ENCODE measurements at places on chromosomes 3 and 15. TPM values are rescaled to one million over a fixed set of nuclear protein-coding genes. Genes with fewer than 3 reads are reported as not detected.

GRCh38 chr3:149009732-149010131, 18.4 kb downstream of the GYG1 start:
- no peak for DNase-seq

- DNase-seq = no peak
Measured at GRCh38 chr15:101451846-101452245, 37.7 kb downstream of the PCSK6 start.

DNA sequence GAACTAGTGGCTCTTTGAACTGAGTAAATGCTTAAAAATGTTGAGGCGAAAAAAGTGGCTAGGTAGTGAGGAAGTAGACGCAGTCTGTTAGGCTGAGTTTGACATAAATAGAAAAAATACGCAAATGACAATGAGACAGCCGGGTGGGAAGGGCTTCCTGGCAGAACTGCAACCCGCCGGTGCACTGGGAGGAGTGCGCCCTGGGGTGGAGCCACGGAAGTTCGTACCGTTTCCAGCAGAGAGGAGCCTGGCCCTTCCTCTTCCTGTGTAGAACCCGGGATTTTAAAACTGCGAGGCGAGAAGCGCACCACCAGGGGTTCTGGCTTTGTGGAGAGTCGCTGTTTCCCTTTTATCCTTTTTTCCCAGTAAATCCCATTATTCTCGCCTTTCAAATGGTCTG, 602.6 kb downstream of the PYDC2 start:
- DNase-seq = no peak

DNA sequence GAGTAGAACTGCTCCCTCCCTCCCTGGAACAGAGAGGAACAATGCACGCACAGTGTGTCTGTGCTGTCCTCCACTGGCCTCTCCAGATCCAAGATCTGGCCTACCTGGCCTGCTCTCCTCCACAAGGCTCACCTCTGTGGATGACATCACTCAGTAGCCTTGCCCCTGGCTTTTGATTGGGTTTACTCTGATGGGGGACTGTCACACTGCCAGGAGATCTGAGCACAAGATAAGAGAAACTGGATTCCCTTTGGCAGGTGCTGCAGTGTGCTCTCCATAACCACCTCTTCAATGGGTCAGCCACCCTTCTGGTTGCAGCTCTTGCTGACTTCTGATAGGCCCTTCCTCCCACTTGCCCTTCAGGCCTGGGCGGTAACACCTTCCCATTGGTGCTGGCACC, 22.6 kb upstream of the ANO10 start:
- no peak for DNase-seq

DNA sequence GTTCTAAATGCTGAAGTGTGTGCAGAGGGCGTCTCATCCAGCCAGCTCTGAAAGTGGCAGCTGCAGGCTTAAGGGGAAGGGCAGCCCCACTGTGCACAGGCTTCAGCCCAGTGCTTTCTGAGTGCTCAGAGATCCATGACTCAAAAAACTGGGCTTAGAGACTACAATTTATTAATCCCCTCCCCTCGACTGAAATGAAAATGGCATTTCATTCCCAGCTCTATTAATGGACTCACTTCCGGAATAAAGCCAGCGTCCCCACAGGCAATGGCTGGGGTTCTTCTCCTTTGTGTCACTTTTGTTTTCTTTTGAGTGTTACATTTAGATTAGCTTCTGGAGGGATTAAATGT, 55.5 kb upstream of the PLXNA1 start:
- no peak for DNase-seq

GRCh38 chr3:152459118-152459515, 190.4 kb downstream of the MBNL1 start:
- no peak for DNase-seq

DNA sequence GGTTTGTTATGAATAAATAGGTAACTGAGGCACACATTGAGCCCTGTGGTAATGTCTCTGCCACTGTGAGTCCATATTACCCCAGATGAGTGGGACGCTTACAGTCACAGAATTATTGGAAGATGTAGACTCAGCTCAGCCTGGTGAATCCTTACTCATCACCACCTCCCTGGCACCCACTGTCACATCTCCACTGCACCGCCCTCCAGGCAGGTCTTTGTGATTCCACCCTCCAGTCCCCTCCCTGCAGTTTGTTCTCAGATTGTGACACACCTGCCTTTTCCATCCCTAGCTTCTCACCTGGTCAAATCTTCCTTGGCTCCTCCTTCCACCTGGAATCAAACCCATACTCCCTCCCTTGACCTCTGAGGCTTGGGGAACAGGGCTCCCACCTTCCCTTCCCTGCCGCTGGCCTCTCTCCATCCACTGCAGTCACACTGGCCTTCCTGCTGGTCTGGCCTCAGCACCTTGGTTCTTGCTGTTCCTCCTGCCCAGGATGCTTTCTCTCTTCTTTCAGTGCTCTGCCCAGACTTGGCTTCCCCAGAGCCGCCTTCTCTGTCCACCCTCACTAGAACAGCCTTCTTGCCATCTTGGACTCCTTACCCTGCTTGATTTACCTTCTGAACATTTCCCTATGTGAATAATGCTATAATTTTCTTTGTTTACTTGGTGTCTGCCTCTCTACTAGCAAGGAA, 9.4 kb downstream of the SLC6A20 start:
- no peak for DNase-seq

- no peak for DNase-seq
Measured at GRCh38 chr3:62723166-62723913, 151.9 kb downstream of the CADPS start.

GRCh38 chr3:27293939-27294338, 75.2 kb downstream of the NEK10 start:
- DNase-seq = no peak

- no peak for DNase-seq
Measured at GRCh38 chr3:71563827-71564226, 19.7 kb downstream of the FOXP1 start.

DNA sequence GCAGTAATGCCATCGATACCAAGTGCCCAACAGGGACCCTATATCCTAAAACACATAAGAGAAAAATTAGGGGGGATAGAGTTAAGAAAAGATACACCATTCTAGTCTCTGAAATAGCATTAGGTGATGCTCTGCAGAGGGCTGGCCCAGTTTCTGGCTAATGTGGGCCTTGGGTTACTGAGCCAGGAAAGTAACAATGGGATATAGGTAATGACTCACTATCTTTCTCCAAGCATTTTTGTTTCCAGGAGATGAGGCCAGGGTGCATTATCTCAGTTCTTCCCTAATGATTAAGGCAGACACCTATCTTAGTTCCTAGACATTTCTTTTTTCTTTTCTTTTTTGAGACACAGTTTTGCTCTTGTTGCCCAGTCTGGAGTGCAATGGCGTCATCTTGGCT, 50.0 kb downstream of the PRKAR2A start:
- no peak for DNase-seq

DNA sequence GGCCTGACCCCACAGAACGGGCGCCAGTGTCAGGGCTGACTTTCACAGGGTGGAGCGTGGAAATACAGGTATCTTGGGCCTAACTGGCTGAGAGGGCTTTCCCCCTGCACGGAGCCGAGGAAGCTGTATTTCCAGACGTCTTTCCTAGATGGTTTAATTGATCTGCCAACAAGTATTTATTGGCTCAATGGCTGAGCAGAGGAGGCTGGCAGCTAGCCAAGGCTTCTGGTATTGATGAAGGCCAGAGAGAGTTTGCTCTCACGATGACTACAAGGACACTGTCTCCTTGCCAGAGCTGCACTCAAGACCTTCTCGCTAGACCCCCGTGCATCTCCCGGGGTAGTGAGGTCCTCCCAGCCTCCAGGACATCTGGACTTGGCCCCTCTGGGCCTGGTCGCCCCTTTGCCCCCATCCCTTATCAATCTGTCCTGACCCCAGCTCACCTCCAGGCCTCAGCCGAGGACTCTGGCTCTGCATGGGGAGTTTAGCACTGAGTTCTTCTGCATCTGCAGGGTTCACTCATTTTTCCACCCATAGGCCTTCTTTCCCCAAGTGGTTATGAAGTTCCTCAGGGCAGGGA, 20.6 kb downstream of the SPSB4 start:
- no peak for DNase-seq

DNA sequence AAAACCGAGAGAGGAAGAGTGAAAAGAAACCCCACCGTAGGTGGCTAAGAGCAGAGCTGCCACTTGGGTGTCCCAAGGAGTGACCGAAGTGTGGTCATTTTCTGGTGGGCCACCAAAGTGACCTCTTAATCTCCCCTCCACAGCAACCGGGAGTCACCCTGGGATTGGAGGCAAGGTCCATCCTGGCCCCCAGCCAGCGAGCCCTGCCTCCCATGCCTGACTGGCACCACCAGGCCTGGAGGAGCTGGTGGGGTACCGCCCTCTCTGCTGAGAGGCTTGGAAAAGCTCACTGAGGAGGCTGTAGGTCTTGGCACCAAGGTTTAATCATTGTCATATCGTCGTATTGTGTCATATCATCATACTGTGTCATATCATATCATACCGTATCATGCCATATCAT, 74.0 kb upstream of the TRPM1 start:
- DNase-seq = no peak

DNA sequence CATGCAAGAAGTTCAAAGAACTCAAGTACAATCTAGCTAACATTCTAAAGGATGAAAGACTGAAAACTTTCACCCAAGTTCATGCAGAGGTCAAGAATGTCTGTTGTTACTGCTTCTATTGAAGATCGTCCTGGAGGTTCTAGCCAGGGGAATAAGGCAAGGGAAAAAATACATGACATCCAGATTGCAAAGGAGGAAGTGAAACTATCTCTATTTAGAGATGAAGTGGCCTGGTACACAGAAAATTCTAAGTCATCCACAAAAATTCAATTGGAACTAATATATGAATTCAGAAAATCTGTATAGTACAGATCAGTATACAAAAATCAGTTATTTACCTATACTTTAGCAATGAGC, 693.0 kb downstream of the NR2F2 start:
- no peak for DNase-seq

DNA sequence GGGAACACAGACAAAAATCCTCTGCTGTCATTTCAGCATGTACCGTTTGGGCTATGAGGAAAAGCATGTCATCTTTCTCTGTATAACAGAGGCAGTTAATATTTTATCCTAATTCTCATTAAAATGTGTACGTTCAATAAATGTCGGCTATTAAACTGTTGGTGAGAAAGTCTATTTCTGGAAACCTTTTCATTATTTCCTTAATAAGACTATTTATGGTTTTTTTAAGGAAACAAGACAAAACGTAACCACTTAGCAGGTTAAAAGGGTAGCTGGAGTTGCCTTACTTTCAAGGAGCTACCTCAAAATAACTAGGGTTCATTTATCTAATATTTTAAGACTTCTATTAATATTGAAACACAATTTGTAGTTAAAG, 1.8 kb upstream of the STT3B start:
- DNase-seq = no peak

- DNase-seq = no peak
Measured at GRCh38 chr15:40582726-40583246, 11.3 kb upstream of the KNL1 start.

DNA sequence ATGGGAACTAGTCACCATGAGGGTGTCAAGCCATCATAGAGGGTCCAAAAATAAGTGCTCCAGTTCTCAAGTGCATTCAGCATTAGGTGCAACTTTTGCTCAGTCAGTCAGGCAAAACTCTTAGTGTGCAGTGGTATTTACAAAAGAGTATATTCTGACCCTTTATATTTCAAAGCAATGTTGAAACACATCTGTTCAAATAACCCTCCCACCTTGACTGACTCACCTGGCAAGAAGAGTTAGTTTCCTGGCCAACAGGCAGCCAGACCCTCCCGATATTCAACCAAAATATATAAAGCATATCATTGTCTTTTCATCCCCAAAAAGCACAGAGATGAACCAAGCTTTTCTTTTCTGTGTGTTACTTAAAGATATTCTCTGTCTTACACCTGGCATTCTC, 7.6 kb upstream of the COL8A1 start:
- no peak for DNase-seq

DNA sequence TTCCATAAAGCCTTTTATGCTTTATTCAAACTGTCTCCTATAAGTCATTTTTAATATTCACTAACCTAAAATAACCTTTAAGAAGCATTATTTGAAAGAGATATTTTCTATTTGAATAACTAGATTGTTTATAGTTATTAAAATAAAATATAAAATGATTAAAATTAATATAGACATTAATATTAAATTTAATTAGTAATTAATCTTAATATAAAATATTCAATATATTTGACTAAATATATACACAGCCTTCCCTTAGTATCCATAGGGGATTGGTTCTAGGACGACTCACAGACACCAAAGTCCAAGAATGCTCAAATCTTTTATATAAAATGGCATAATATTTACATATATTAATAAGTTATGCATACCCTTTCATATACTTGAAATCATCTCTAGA, 1014.1 kb downstream of the TBL1XR1 start:
- no peak for DNase-seq

DNA sequence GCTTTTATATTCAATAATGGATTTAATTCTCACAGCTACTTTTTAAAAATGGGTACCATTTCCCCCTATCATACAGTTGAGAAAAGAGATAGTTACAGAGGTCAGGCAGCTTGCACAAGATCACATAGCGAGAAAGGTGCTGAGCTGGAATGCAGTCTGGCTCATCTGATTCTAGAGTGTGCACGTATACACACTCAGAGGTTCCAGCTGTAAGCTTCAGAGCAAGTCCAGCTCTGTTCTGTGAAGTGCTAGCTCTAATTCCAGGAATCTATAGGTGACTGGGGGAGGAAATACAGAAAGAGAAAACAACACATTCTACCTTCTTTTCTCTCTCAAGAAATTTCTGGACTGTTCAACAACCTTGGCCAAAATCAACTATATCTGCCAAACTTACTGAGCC, 318.7 kb downstream of the FOXP1 start:
- no peak for DNase-seq

DNA sequence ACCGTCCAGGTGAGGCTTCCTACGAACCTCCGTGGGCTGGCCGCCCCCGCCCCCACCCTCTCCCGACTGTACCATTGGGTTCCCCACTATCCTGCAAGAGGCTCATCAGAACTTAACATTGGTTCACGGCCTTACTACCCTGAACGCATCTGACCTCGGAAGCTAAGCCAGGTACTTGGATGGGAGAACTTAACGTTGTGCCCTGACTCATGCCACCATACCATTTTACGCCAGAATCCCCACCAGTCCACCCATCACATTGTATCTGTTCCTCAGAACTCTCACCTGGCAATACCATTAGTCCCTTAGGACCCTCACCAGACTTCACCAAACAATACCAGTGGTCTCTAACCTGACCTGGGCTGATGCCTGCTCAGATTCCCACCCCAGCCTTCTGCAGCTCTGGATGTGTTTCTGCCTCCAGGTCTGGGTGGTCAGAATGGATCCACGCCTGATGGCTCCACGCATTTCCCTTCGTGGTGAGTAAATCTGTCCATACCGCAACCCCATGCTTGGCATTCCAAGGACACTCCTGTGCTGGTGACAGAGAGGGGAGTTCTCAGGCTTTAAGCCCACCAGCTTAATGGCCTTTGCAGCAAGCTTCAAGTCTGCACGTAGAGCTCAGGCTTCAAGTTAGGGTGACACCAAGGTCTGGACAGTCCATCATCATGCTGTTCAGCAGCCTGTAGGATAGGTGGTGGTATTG, 562 bp downstream of the TCTA start:
- no peak for DNase-seq

- no peak for DNase-seq
Measured at GRCh38 chr3:57421336-57421735, 122.8 kb downstream of the DNAH12 start.

The WNT5A gene
- total RNA-seq = 11.3 TPM

The DYNC1LI1 gene
- total RNA-seq = 22.1 TPM

The ZNF609 gene
- 16.0 TPM for total RNA-seq

The SEMA7A gene
- total RNA-seq = 5.5 TPM

The MKRN3 gene
- total RNA-seq = 3.4 TPM

The CCDC51 gene
- 19.3 TPM for total RNA-seq

The CHRNA7 gene
- 2.6 TPM for total RNA-seq

The NPTN gene
- total RNA-seq = 147 TPM

The HRH1 gene
- 6.2 TPM for total RNA-seq

The CERS3 gene
- total RNA-seq = not detected

The MYD88 gene
- 38.8 TPM for total RNA-seq

The CHRNA3 gene
- not detected for total RNA-seq

The SCG3 gene
- total RNA-seq = not detected

The DAZL gene
- total RNA-seq = not detected

All from ascending aorta (tissue), 2 donors.